ENCODE measurements at places on chromosomes 16 and 17. TPM values are rescaled to one million over a fixed set of nuclear protein-coding genes. Genes with fewer than 3 reads are reported as not detected.
A peak's percentile ranks its signal among the peaks of the same experiment; 100 is the strongest.

- no peaks in the 10 kb centered on the region for H3K36me3 ChIP-seq
- no peak for DNase-seq
- no peak overlapping the region for H3K4me3 ChIP-seq
- peaks cover 43% of the 10 kb centered on the region for H3K4me1 ChIP-seq
- H3K27ac ChIP-seq, result peak overlapping the region; percentile 57
- no peaks in the 10 kb centered on the region for H3K27me3 ChIP-seq
These were observed 17.1 kb downstream of the ZNF652 start for GRCh38 chr17:49344914-49345313.

SLC12A3 gene
- not detected for total RNA-seq

DNA sequence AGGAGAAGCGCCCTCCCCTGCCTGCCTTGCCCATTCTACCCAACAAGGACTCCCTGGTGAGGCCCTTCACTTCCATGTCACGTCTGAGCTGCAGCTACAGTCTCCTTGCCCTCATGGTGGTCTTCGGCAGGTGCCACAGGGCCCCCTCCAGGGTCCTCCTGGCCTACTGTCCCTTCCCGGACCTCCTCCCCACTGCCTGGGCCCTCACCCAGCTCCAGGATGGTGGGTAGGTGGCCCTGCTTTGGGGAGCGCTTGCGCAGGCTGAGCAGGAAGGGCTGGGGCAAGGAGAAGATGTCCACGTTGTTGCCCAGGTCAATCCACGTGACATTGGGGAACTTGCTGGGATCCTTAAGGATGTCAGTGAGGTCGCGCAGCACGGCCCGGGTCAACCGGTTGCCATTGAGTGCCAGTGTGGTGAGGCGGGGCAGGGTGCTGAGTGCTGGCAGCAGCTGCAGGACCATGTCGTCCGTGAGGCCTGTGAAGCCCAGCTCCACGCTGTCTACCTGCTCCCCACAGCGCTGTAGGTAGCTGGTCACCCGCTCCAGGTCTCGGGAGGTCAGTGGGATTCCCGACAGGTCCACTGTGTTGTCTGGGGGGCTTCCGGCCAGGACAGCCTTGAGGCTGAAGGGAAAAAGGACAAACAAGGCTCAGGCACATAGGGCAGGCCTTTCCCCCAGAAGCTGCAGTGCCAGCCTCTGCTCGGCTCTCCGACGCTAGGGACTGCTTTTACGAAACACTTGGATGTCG, 28.3 kb downstream of the TRPV2 start:
- H3K4me1 ChIP-seq, result peaks cover 42% of the 10 kb centered on the region
- peaks cover 22% of the 10 kb centered on the region for H3K36me3 ChIP-seq

GRCh38 chr17:79650283-79650682, 39.4 kb upstream of the RBFOX3 start:
- no peaks in the 10 kb centered on the region for H3K4me1 ChIP-seq
- DNase-seq, result no peak
- H3K27ac ChIP-seq, result no peak overlapping the region

Measured in chondrocyte (in vitro differentiated cells).